ENCODE measurements at places on chromosomes 7 and 10.

DNA sequence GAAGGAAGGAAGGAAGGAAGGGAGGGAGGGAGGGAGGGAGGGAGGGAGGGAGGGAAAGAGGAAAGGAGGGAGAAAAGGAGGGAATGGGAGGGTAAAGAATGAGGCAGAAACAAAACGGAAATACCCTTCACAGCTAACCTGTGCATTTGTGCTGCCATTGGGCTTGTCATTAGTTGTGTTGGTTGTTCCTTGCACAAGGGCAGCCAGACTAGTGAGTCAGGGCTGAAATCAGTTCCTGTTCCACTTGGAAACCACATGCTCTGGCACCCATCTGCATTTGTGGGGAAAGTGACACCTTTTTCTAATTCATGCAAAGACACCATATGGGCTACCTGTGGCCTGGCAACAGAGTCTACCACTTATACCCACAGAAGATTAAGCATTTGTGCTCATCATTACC lies 1004.0 kb upstream of the C7orf33 start:
- peak; percentile 10 for DNase-seq

- peak; percentile 49 for DNase-seq
Observed at GRCh38 chr10:115093286-115093775, at the start of gene ATRNL1. Gene ATRNL1 (plus strand): TSS chr10:115093365. CDS start chr10:115093751, 386 bp downstream.

GRCh38 chr7:7773334-7774309 lies 55.2 kb upstream of the RPA3 start:
- DNase-seq, result no peak

DNA sequence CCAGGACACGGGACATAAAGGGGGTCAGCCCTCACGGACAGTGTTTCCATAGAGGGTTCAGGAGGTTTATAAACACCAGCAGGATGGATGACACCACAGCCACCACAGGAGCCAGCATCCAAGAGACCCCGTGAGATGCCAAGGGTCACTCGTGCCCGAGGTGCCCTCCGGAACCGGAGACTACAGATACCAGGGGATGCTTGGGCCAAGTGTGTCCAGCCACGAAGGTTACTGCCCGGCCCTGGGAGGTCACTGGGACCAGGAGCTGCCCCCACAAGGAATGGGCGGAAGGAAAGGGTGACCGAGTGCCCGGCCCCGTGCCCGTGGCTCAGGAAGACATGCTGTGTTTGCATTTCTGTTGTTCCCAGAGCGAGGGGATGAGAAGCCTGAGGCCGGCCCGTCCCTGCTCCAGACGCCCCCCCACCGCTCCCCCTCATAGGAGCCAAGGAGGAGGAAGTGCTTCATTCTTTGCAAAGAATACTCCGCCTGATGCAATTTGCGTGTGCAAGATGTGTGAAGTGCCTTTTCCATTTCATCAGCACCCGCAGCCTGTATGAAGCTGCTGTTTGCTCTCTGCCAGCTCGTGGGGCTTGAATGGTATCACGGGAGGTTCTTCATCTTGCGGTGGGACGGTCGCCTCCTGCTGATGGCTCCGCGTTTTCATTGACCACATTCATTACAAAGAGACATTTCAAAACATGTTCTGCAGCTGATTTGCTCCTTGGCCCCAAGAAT lies 176.4 kb downstream of the ELFN1 start:
- no peak for DNase-seq

DNA sequence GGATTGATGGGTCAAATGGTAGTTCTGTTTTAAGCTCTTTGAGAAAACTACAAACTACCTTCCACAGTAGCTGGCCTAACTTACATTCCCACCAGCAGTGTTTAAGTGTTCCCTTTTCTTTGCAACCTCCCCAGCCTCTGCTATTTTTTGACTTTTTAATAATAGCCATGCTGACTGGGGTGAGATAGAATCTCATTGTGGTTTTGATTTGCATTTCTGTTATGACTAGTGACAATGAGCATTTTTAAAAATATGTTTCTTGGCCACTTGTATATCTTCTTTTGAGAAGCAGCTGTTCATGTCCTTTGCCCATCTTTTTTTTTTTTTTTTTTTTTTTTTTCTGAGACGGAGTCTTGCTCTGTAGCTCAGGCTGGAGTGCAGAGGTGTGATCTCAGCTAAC lies 155.2 kb upstream of the BMPER start:
- DNase-seq, result peak; percentile 63

- no peak for DNase-seq
Observed at GRCh38 chr10:103552856-103553742, 59.6 kb downstream of the NEURL1 start.

DNA sequence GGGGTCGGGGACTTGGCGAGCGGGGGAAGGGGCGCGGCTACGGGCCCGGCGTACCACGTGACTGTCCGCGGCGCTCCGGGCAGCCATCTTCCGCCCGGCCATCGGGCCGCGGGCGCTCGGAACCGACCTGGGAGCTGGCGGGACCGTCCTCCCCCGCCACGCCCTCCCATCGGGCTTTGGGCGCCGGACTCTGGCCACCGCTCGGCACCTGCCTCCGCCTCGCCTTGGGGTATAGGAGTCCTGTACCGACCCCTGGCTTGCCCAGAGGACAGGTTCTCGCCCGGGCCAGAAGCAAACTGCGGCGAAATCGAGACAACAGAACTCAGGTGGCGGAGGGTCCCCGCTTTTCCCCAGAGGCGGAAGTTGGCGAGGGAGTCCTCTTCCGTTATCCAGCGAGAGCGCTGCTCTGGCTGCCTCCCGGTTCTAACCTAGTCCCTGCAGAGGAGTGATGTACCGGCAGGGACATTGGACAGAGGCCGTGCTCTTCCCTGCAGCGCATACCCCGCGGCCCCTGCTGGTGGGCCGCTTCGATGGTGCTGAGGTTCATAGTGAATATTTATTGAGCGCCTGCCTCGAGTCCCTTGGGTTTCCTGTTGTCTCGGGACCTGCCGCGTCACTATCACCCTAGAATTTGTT lies 1.2 kb upstream of the SGMS1 start:
- peak; percentile 89 for DNase-seq

DNA sequence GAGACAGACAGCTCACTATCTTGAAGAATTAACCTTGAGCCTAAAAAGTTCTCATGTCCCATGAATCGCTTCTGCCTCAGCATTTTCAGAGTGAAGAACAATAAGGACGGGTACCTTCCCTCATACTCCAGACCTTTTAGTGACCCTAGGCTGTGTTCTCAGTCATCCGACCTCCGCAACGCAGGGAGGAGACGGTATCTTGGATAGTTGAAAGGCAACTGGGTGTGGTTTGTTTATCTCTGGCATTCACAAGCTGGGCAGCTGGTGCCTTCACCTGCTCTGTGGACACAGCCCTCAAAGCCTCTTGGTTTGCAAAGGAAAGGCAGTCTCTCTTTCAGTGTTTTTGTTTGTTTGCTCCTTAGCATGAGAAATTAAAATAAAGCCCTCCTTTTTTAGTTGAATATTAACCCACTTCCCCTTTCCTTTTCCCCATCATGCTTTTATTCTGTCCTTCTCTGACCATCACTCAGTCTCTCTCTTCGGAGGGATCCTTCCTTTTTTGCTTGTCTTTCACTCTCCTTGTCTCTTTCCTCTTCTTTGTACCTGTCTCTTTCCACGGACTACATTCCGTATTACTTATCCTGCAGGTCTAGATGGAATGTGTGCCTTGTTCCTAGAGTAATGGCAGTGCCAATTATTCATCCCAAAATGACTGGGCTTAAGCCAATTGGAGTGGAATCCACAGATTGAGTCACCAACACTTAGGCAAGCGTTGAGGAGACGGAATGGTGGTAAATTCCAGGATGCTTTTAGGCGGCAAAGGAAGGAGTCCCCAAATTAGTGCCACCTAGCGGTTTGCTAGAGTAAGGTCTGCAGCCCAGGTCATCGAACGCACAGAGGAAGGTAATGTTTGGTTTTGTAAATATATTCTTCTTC lies 45.8 kb downstream of the PRR15 start:
- DNase-seq, result peak; percentile 83

DNA sequence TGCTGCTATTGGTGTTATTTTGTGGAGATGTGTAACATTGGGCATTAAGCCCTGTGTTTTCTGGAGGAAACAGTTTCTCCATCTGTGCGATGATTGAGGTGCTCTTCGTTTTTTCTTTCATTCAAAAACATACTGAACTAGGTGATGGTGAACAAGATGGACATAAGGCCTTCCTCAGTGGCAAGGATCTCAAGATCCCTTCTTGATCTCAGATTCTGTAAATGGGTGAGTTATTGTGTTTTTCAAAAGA lies 759 bp upstream of the ELAPOR2 start:
- DNase-seq, result no peak

- DNase-seq, result peak; percentile 84
Observed at GRCh38 chr7:54985426-54986330, 33.1 kb upstream of the EGFR start.

DNA sequence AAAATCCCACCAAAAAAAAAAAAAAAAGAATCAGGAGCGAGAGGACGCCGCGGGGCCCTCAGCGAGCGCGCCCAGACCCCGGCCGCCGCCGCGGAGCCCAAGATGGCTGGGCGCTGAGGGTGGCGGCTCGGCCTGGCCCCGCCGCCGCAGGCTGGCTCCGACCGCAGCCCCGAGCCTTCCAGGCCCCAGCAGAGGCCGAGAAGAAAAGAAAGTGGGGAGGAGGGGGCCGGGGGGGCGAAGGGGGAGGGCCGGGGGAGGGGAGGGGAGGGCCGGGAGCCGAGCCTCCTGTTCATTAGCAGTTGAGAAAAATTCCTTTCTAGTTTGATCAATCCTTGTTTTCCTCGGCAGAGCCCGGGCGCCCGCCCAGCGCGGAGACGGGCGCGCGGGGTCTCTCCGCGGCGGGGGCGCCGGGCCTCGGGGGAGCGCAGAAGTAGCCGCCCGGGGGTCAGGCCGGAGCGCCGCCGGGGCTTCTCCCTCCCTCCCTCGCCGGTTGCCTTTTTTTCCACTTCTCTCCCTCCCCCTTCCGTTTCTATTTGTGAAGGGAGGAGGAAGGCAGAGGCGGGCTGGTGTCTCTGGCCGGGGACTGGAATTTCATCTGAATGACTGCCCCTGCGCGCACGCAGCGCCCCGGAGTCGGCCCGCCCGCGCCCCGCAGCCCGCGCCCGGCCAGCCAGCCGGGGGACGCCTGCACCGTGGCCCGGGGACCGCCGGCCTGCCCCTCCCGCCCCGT lies 778 bp upstream of the TRIM8 start:
- DNase-seq, result peak; percentile 89

DNA sequence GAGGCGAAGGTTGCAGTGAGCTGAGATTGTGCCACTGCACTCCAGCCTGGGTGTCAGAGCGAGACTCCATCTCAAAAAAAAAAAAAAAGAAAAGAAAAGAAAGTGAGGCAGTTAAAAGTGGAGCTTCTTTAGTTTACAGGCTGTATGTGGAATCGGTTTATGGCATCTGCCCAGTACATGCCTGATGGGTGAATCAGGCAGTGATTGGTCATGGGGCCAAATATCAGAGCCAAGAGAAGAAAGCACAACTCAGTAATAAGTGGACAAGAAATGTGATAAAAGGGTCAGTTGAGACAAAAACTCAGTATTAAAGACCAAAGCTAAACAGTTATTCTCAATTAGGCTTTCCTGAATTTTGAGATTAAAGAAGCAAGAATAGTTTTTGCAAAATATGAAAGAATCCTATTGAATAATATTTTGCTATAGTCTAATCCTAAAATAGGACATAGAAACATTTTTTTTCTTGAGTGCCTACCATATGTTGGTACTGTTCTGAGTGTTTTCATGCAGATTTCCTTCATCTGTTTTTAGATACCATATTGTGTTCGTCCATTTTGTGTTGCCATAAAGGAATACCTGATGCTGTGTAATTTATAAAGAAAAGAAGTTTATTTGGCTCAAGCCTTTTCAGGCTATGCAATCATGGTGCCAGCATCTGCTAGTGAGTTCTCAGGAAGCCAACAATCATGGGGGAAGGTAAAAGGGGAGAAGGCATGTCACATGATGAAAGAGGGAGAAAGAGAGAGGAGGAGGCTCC lies 14.4 kb downstream of the CDC14C start:
- peak; percentile 31 for DNase-seq

Measured in GM23248 (cell line).